ENCODE measurements at places on chromosomes 3 and 15. TPM values are rescaled to one million over a fixed set of nuclear protein-coding genes. Genes with fewer than 3 reads are reported as not detected.
A peak's percentile ranks its signal among the peaks of the same experiment; 100 is the strongest.

DNA sequence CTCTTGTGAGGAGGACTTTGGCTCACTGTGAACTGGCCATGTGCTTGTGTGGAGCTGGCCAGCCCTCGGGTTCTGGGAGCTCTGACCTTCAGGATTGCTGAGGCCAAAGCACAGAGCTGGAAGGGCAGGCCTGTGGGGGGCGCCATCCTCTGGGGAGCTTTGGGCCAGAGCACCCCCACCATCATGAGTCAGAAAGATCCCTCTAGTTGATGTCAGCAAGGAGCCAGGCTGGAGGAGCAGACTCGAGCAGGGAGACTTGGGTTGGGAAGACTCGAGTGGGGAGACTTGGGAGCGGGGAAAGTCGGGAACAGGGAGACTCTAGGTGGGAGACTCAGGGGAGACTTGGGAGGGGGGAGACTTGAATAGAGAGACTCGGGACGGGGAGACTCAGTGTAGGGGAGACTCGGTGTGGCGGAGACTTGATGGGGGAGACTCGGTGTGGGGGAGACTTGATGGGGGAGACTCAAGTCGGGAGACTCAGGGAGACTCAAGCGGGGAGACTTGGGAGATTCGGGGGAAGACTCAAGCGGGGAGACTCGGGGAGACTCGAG lies 37.7 kb upstream of the PLXNA1 start:
- DNase-seq: no peak

The MCF2L2 gene
- 8.2 TPM for total RNA-seq

The ACSBG1 gene
- not detected for total RNA-seq

GRCh38 chr3:183411216-183411922 lies 17.1 kb downstream of the MCF2L2 start:
- no peak for DNase-seq

The ADGRG7 gene
- not detected for total RNA-seq

The ALDH1A2 gene
- total RNA-seq: 0.86 TPM

The ARPIN gene
- total RNA-seq: 0.06 TPM

The CD200 gene
- 2.1 TPM for total RNA-seq

DNA sequence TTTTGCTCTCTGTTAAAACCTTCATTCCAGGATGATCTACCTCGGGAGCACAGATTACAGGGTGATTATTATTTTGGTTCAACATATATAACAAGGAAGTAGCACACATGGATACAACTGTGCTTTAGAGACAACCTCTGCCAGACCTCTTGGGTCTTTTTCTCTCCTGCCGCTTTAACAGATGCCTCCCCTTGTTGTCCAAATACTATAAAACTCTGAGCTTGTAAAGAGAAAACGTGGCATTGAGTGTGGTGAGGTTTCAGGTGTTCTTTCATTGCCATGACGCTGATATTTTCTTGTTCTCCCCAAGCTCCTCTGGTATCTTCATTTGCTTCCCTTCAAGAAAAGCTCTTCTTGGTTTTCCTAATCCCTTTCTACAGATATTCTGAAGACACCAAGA lies 29.0 kb downstream of the BCL2L10 start:
- DNase-seq: no peak

DNA sequence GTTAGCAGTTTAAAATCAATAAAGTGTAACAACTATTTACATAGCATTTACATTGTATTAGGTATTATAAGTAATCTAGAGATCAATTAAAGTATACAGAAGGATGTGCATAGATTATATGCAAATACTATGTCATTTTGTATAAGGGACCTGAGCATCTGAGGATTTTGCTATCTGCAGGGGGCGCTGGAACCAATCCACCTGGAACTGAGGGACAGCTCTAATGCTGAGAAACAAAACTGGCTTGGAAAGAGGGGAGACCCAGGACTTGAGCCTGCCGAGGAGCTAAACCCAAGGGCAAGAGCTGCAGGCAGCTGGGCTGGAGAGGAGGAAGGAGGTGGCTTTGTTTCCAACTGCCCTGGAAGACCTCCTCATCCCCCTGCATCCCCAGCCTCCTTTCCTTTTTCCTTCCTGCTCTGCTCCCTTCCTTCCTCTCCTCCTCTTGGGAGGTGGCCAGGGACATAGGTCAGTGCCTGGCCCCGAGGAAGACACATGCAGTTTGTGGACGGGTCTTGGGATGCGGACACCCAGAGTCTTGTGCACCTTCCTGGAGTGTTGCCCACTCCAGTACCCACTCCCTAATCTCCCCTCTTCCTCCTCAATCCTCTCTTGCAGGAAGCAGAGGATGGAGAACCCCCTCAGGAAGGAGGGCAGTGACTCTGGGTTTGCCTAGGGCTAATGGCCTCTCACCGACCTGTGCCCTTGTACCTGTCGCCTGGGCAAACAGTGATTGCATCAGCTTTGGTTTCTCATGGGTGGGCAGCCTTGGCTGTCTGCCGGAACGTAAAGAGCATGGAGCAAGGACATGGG lies 825 bp upstream of the RTP3 start:
- DNase-seq: peak; percentile 51

The NUP210 gene
- 163 TPM for total RNA-seq

GRCh38 chr3:170741756-170742529 lies 128.1 kb downstream of the RPL22L1 start:
- no peak for DNase-seq

GRCh38 chr3:188279502-188280335 lies 125.8 kb downstream of the LPP start:
- no peak for DNase-seq

DNA sequence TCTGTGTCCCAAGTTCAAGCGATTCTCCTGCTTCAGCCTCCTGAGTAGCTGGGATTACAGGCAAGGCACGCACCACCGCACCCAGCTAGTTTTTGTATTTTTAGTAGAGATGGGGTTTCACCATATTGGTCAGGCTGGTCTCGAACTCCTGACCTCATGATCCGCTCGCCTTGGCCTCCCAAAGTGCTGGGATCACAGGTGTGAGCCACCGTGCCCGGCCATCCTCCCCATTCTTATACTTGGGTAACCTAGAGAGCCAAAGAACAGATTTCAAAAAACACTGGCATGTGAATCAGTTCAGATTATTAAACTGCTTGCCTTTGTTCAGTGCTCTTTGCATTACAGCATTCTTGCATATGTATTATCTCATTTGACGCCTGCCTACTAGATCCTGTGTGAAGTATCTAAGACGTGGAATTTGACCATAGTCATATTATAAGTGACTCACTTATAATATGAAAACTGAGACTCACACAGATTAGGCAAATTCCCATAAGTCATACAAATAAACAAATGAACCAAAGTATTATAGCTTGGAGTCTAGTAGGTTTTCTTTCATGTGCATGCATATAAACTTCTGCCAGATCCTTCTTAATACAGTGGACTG lies 123.5 kb downstream of the UNC13C start:
- DNase-seq: no peak

GRCh38 chr3:183427876-183428446 lies 458 bp downstream of the MCF2L2 start:
- DNase-seq: peak; percentile 68

GRCh38 chr15:71252044-71252739 lies 136.9 kb downstream of the THSD4 start:
- DNase-seq: no peak

DNA sequence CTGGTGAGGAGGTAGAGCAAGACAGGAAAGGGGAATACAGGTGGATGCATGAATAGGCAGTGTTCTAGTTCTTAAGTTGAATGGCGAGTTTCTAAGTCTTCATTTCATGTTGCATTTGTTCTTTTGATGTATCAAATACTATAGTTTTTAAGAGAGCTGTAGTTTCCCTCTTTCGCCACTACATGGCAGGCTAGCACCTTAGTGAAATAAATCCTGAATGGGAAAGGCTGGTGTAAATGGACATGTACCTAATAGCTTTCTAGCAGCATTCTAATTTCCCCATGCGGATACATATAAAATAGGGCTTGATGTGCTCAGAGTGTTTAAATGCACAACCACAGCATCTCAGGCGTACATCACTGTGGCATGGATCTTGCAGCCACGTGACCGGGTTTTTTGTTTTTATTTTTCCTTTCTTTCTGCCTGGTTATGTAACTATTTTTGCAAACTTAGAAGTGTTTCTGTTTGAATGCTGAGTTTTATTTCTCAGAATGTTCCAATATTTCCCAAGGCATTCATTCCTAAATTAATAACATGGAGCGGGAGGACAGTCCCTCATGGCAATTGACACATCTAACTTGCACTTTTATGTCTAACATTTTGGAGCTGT lies 23.5 kb upstream of the CLN6 start:
- DNase-seq: no peak

GRCh38 chr3:56810577-56811545 lies 9.1 kb upstream of the ARHGEF3 start:
- no peak for DNase-seq

- DNase-seq: no peak
These were observed 29.6 kb downstream of the AAGAB start for GRCh38 chr15:67224889-67225288.

DNA sequence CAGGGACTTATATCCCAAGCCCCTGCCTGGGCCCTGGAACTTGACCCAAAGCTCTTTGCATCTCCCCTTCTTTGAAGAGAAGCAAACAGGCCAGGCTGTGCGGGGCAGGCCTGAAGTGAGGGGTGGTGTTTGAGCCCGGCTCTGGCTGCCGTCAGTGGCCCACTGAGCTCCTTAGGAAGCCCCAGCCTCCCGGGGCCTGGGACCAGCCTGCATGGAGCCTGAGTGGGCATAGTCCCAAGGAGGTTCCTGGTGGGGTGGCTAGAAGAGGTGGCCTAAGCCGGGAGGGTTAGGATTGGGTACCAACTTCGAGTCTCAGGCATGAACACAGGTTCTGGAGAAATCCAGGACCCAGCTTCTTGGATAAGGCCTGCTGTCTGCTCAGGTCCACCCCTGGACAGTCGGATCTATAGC lies 6.4 kb downstream of the TMIE start:
- DNase-seq: peak; percentile 20

DNA sequence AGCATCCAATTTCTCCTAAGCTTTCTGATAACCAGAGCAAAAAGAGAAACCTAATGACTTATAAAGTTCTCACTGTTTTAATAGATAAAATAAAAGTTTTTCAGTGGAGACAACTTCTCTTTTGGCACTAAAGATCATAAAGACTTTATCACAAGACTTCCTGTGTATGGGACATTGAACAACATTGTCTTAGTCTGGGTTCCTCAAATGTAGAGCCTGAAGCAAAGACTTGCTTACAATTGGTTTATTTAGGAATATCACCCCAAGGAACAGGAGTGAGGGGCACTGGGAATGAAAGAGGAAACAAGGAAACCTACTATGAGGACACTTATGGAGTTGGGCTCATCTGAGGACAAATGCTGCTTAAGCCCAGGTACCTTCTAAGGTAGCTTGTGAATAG lies 127.4 kb downstream of the B3GALNT1 start:
- DNase-seq: no peak

GRCh38 chr3:102605153-102605552 lies 170.3 kb downstream of the ZPLD1 start:
- no peak for DNase-seq

- no peak for DNase-seq
These were observed 459.9 kb downstream of the RAP2B start for GRCh38 chr3:153621953-153622352.

DNA sequence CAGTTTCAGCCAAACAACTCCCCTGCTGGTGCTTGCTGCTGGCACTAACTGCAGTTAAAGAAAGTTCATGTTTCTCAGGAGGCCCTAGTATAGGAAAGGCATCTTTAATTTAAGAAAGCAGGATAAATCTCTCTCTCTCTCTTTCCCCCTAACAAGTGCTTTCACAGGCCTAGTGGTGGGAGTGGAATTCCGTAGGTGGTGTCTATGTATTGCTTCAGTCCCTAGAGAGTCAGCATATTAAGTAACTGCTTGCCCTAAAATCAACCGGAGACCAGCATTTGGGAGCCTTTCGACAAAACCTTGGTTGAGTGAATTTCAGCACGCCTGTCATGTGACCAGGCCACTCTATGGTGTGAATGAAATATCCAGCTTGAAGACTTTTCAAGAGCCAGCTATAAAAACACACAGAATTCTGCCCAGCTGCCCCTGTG lies 169.2 kb upstream of the TGFBR2 start:
- no peak for DNase-seq

- no peak for DNase-seq
These were observed 65.3 kb downstream of the FLNB start for GRCh38 chr3:58073301-58074108.

The LRTM1 gene
- not detected for total RNA-seq

- no peak for DNase-seq
These were observed 149.4 kb downstream of the VGLL4 start for GRCh38 chr3:11494131-11494916.

GRCh38 chr3:117528688-117529087 lies 819.1 kb downstream of the TUSC7 start:
- DNase-seq: no peak

GRCh38 chr3:43477600-43477999 lies 144.2 kb downstream of the ANO10 start:
- peak; percentile 51 for DNase-seq

The CADPS gene
- total RNA-seq: not detected

The ONECUT1 gene
- total RNA-seq: not detected

- peak; percentile 8 for DNase-seq
These were observed 10.0 kb downstream of the TRPM1 start for GRCh38 chr15:31091481-31091880.

GRCh38 chr15:60718661-60719069 lies 239.7 kb upstream of the ICE2 start:
- no peak for DNase-seq

The DNASE1L3 gene
- total RNA-seq: not detected

DNA sequence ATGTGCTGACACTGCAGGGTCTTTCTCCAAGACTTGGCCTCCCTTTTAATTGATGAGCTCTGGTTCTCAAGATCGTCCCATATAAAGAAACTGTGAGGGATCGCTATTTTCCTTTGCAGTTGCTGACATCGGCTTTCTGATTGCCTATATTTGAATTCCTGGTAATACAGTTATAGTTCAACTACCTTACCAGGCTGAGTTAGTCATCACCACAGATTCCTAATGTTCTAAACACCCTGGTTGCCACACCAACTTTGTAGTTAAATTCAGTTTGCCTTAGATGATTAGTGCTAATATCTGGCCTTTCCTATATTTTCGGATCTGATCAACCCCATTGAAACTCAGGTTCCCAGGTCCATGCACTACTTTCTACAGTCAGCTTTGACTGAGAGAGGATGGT lies 125.0 kb downstream of the GMNC start:
- DNase-seq: no peak

The C2CD4A gene
- total RNA-seq: not detected

- DNase-seq: no peak
These were observed 225.8 kb upstream of the ALCAM start for GRCh38 chr3:105140899-105141367.

DNA sequence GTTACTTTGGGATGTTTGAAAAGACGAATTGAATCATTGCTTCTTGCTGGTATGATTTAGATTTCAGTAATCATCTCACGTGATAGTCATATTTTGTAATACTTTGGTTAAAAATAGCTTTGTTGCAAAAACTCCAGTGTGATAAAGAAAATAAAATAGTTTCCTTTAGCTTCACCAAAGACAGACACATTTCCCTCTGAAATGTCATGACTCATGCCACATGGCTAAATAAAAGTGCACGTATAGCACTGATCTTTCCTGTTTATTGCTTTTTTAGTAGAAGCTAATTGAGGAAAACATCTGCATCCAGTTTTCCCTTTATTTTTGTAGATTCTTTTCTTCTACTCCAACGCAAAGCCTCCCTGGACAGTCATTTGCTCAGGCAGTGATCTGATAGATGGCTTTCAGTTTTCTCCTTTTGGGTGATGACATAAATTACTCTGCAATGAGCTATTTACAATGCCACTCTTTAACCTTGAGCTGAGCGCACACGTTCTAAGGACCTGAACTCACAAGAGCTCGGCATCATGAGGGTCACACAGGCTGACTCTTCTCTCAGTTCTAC lies 84.9 kb downstream of the ARNT2 start:
- no peak for DNase-seq

Data from activated naive CD8-positive, alpha-beta T cell treated with anti-CD3 and anti-CD28 coated beads, Interleukin-2, amount 10 ng/mL, durations not matched to agents 7 days and 5 days (primary cell).